ENCODE measurements at places on chromosomes 6 and 20.

DNA sequence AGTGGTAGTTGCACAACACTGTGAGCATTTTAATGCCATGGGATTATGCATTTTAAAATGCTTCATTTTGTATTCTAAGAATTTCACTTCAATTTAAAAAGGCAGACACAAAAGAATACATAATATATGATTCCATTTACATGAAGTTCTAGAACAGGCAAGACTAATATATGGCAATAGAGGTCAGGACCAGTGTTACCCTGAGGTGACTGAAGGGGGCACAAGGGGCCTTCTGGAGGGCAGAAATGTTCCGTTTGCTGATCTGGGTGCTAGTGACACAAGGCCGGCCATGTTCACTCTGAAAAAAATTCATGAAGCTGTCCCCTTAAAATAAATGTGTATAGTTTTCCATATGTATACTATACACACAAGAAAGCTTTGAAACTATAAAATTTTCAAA is 28.5 kb downstream of the TASP1 start:
- DNase-seq = no peak

DNA sequence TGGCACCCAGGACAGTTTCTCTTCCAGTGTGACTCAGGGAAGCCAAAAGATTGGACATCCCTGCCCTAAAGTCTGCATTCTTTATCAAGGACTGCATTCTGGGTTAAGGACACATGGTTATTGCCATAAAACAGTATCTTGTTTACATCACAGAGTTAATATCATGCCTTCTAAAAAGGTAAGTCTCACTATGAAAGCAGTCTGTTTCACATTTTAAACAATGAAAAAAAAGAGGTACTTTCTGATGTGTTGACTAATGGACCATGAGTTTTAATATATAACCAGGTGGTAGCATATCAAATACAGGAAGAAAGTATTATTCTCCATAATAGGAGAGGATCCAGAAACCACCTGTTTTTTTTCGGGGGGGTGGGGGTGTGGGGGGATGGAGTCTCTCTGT is 93.7 kb downstream of the TIAM2 start:
- no peak for DNase-seq

- no peak for DNase-seq
These were observed 149.1 kb downstream of the RIMS1 start for GRCh38 chr6:72035486-72035885.

DNA sequence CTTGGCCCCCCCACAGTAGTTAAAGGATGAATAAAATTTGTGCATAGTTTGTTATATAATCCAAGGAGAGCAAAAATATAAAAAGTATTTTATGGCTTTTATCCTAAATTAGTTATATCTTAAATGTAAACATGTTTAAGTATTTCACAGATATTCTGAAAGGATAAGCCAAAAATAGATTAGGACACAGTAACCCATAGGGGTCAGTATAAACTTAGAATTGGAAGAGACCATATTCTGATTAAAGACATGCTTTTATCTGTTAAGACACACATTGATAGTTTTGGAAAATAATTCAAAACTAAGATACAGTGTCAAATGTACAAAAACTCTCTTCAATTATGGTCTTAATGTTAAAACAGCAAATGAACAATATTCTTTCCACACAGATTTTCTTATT is 4.5 kb upstream of the SERINC1 start:
- no peak for DNase-seq

DNA sequence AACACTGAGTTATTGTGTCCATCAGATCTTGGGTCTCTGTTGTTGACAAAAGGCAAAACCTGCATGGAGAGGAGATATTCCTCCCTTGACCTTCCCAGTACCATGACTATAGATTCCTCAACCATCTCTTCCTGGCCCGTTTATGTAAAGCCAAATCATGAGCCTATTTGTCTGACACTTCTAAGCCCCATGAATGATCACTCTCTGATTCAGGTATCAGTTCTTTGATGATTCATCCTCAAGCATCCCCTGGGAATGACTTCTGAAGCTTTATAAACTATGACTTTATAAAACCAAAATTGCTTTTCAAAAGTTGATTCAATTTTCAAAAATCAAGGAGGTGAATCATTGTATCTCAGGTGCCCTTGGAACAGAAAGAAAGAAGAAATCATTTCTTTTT is 78.7 kb upstream of the LOC128125822 start:
- no peak for DNase-seq

DNA sequence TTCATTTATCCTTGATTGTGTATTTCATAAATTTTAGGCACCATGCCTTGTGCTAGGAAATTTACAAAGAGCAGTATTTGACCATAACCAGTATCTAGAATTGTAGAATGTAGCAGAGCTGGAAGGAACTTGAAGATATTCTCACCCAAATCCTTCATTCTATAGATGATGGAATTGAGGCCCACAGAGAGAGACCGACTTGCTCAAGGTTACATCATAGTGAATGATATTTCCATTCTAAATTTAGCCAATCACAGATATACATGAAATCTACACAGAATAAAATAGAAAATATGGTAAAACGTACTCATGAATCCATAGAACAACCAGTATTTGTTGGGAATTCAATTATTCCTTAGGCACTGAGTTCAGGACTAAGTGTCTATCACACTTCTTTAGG is 10.9 kb upstream of the SGK1 start:
- DNase-seq = no peak

DNA sequence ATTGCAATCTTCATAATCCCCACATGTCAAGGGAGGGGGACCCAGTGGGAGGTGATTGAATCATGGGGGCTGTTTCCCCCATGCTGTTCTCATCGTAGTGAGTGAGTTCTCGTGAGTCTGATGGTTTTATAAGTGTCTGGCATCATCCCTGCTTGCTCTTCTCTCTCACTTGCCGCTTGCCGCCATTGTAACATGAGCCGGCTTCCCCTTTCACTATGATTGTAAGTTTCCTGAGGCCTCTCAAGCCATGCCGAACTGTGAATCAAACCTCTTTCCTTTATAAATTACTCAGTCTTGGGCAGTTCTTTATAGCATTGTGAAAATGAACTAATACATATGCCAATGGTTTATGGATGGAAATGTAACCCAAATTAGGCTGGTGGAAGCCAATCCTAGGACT is 109.4 kb upstream of the AKAP12 start:
- no peak for DNase-seq

DNA sequence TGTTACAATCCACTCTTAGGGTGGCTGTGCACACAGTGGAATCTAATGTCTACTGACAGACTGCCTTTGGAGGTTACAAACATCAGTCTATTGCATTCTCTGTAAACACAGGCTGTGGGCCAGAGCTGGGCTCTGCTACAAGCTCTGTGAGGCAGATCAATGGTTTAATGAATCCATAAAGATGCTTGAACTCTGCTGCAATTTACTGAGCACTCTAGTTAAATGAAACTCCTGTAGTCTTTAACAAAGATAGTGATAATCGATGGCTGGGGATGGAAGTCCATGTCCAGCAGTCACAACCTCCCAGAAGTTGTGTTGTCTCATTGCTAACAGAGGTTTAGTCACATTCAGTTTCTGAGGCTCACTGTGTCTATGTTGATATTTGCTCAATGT is 50.5 kb downstream of the SOBP start:
- DNase-seq = no peak

DNA sequence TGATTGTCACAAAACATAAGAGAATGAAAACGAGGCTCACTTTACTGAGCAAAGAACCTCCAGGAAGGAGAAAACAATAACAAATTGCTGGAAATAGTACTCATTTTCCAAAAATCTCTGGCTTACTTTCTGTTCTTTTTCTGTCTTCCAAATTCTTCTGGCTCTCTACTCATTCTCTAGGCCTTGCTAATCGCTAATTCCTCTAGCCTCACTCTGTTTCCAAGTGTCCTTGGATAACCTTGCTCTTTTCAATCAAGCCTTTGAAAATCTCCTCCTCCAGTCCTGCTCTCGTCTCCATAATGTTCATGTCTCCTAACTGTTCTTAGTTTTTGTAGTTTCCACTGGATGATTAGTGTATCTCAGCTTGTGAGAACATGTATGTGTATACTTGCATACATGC is 96.2 kb upstream of the MAP7 start:
- DNase-seq = peak; percentile 54

- no peak for DNase-seq
These were observed 84.8 kb downstream of the CD24 start for GRCh38 chr6:106889692-106890091.

GRCh38 chr20:32603046-32603726 is 18.1 kb upstream of the NOL4L start:
- DNase-seq = no peak

DNA sequence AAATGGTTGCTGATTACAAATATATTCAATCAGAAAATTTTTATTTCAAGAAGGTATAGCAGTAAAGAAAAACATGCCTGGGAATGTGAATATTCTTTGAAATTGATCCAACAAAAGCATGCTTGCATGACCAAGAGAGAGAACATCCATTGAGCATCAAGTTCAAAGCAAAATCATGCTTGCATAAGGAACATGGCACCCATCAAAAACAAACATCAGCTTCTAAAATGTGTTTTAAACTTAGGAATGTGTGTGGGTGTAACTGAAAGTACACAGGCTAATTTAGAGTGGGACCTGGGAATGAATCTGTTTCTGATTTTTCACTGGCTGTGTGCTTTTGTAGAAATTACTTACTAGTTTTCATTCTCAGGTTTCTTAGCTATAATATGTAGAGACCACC is 5.6 kb downstream of the SLC17A5 start:
- no peak for DNase-seq

DNA sequence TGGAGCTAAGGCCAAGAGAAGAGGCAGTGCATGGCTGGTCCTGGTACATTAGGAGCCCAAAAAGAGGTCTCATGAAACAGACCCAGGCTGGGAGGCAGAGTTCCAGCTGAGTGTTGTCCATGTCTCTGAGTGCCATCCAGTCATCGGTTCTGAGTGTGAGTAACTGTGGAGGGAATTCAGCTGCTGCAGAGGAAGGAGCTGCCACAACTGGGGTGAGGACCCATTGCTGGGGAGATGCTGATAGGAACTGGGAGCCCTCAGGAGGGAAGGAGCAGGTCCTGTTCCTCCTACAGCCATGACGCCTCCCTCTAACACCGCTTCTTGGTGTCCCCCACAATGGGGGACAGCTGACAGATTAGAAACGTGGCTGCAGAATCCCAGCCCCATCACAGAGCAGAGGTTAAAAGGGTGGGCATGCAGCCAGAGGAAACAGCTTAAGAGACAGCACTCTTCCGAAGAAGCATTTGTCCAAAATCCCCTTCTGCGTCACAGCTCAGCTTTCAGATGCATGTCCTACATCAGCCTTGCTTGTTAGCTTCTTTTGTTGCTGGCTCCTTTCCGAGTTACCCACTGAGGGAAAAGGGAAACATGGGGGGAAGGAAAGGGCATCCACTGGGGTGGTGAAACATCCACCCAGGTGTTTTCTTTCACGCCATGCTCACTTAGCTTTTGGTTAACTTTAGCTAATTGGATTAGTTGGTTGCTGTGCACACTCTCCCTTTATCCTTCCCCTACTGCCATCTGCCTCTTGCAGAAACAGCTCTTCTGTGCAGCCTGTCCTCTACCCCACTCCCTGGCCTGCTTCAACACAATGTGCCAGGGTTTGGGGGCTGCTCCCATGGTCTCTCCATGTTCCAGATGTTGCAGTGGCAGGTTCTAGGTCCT is 239.2 kb downstream of the SYNDIG1 start:
- DNase-seq = peak; percentile 45

DNA sequence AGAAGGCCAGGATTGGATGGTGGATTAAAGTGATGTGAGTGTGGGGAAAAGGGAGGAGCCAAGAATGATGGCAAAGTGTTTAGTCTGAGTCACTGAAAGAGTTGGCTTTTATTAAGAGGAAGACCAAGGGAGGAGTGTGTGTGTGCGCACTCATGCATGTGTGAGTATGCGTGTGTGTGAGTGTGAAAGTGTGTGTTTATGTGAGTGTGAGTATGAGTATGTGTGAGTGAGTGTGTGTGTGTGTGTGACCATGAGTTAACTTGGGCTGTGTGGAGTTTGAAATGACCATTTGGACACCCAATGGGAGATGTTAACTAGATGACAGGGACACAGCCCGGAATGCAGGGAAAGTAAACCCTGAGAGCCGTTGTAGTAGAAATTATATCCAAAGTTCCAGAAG is 57.6 kb upstream of the EYA2 start:
- DNase-seq = no peak

DNA sequence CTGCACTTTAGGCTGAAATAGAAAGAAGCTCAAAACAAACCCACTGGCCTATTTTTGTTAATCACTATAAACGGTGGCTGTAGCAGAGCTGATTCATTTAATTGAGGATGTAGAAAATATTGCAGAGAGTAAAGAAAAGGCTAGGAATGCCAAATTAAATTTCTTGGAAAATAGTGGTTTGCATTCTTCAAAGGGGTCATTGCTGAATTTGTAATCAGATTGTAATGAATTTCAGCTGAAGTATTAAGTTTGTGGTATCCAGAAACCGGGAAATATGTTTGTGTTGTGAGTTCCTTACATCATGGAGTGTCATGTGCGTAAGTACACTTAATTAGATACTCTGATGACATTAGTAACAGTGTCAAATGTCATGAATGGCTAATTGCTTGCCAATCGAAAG is 203.0 kb downstream of the SAMD5 start:
- DNase-seq = no peak

GRCh38 chr6:140661691-140662090 is 1287.2 kb upstream of the CITED2 start:
- peak; percentile 35 for DNase-seq

GRCh38 chr20:32585011-32585585 is at the start of gene NOL4L:
TSS of gene NOL4L (minus strand) at chr20:32585333. CDS start at chr20:32584890, 443 bp downstream.
- no peak for DNase-seq

GRCh38 chr6:125781314-125781868 is 9.4 kb upstream of the NCOA7 start:
- DNase-seq = no peak

GRCh38 chr6:130929036-130929678 is 102.0 kb downstream of the SMLR1 start:
- no peak for DNase-seq

DNA sequence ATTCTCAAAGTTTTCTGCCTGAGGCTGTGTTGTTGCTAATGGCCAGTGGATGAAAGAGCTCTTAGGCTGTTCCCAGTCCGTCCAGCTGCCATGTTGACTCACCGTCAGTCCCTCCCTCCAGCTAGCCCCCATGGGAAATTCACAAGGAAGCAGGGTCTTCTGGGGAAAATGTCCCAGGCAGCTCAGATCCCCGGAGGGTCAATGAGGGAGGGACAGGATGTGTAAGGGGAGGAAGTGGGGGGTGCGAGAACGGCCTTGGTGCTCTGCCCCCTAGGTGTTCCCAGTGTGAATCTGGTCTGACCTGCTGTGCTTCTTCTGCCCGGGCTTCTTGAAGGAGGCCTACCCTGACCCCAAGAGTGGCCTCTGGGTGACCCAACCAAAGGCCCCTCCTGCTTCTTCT is 65.9 kb downstream of the CEBPB start:
- DNase-seq = no peak

DNA sequence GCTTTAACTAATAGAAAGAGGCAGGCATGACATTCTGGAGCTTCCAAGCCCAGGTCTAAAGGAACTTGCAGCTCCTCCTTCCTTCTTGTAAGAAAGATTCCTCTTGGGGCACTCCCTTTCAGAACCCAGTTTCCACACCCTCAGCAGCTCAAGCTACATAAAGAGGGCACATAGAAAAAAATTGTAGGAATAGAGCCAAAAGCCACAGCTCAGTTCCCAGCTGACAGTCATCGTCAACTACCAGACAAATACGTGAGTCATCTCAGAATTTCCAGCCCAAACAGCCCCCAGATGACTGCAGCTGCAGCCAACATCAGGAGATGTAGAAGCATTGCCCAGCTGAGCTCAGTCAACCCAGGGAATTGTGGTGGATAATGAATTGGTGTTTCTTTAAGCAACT is 349.8 kb upstream of the ARID1B start:
- DNase-seq = peak; percentile 84

- no peak for DNase-seq
These were observed 1.6 kb downstream of the RING1 start for GRCh38 chr6:33209856-33210255.

GRCh38 chr6:129671442-129672340 is 38.3 kb downstream of the ARHGAP18 start:
- DNase-seq = no peak
